ENCODE measurements at places on chromosomes 5 and 9. TPM values are rescaled to one million over a fixed set of nuclear protein-coding genes. Genes with fewer than 3 reads are reported as not detected.

DNA sequence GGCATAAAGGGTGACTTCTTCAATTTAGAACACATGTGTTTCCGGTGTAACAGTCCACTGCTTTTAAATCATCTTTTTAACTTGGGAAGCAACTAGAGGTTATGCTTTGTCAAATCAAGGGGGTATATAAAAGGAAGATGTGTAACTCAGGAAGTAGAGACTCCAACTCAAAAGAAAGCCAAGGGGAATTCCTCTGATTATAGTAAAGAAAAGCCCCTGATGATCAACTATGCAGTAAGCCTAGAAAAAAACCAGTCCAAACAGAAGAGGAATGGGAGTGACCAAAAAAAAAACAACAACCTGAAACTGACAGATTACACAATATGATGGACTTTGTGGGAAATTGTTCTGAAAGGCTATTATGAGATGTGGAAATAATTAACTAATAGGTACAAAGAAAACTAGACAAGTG lies 90.3 kb downstream of the AK8 start:
- no peak for DNase-seq

DNA sequence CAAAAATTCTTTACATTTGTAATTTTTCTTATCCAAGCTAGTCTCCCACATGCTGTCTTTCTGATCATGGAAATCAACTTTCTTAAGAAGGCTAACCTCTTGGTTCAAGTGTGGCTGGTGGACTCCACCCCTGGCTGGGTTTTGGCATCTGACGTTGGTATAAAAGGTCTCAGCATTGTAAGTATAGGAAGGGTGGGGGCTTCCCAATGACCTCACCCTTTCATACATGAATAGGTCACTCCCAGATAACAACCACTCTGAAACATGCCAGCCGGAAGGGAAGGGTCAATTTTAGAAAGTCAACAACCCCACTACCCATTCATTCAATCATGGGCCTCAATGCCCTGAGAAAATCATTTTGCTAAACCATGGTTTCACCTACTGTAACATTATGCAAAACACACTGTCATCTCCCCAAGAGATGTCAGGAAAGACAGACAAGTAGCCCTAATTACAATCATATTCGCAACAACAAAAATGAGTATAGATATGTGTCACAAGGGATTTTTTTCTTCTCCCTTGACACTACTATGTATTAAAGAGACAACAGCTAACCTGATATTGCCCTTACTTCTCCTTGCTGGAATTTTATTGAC lies 31.9 kb upstream of the PCSK5 start:
- no peak for DNase-seq

GRCh38 chr5:152676196-152676595 lies 271.1 kb upstream of the NMUR2 start:
- DNase-seq = no peak

GRCh38 chr5:77806213-77806843 lies 30.2 kb upstream of the TBCA start:
- no peak for DNase-seq

- no peak for DNase-seq
These were observed 8.5 kb downstream of the FBP1 start for GRCh38 chr9:94630833-94631232.

DNA sequence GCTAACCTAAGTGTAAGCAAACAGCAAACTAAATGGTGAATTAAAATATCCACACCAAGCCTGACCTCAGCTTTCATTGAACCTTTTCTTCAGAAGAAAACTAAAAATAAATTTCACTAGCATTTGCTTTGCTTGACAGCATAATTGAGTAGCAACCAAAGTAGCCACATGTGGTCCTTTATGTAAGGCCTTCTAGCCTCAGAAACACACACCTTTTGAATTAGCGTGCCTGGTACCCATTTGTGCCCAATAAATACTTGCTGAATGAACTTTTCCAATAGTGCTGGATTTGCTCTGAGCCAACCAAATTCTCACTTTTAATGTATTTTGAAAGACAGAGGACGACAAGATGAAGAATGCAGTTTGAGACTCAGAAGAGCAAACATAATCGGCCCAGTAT lies 2.1 kb upstream of the NIPBL start:
- no peak for DNase-seq

DNA sequence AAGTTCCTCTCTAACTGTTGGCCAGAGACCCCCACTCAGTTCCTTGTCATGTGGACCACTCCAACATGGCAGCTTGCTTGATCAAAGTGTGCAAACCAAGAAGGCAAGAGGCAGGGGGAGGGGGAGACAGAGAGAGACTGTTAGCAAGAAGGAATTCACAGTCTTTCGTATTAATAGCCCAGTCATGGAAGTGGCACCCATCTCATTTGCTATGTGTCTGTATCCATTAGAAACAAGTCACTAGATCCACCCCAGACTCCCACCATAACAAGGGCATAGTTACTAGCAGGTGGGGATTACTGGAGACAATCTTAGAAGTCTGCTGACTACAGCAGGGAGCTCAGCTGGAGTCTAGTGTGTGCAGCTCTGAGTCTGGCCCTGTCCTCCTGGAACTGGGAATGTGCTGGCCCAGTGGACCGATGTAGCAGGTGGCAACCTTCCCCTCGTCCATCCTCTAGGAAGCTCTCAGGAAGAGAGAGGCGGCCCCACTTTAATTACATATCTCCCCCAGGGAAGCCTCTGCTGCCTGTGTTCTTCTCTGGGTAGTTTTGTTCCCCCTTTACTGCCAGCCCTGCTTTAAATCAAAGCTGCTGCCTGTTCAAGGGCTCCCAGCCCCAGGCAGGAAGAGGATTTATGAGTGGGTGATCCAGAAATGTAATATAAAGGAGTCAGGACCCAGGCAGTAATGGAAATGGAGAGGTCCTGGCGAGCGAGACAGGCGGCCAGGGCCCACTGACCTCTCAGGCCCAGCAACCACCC lies 47.8 kb upstream of the ALDH1B1 start:
- no peak for DNase-seq

GRCh38 chr5:168756453-168757391 lies 177.6 kb upstream of the PANK3 start:
- DNase-seq = no peak

GRCh38 chr5:137195483-137195882 lies 303.6 kb downstream of the SPOCK1 start:
- DNase-seq = no peak

- no peak for DNase-seq
These were observed 60.0 kb downstream of the PRRC1 start for GRCh38 chr5:127577458-127577857.

GRCh38 chr5:127072861-127073846 lies at the start of gene C5orf63:
C5orf63 (minus strand) TSS chr5:127073502; CDS start chr5:127058995, 14,507 bp downstream.
- no peak for DNase-seq

- DNase-seq = no peak
These were observed 758.8 kb downstream of the NR2F1-AS1 start for GRCh38 chr5:92822183-92822582.

DNA sequence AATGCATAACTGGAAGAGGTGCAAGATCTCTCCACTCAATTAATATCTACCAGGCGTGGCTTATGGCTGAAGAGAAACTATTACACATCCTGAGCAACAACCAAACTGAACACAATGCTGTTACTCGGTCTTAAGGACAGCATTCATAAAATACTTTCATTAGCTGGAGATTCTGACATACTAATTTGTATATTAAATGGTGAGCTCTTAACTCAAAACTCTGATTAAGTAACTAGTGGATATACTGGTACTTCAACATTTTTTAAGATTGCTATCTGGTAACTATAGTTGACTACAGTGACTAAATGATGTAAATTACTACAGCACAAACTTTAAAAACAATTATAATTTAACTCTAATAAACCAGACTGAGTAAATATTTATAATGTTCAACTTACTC lies 15.8 kb downstream of the ZDHHC21 start:
- no peak for DNase-seq

GRCh38 chr5:84885485-84886258 lies 501.0 kb upstream of the EDIL3 start:
- DNase-seq = no peak

DNA sequence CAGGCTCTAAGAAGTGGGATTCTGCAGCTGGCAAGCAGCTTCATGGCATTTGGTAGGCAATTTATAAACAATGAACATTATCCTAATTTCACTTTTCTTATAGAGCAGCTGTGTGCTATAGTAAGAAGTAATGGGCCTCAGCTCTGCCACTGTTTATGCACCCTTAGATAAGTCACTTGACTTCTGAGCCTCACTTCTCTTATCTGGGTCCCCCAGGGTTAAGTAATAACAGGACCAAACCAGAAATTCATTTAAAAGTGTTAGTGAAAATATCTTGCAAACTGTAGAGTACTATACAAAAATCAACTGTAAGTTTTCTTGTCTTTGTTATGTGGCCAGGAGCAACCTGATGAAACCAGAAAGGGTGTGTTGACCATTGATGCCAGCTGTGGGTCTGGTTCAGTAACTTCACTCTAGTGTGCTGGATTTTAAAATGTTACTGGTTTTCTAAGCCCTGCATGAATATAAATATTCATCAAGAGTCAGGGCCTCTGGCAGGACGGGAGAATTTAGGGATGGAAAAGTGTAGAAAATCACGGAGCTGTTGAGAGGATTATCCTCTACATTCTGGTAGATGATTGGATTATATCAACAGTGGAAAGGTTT lies 24.2 kb downstream of the TNFAIP8 start:
- DNase-seq = no peak

GRCh38 chr5:141514330-141515133 lies 25.7 kb downstream of the PCDHGC5 start:
- DNase-seq = no peak

GRCh38 chr9:13661014-13661413 lies 381.5 kb upstream of the MPDZ start:
- DNase-seq = no peak

DNA sequence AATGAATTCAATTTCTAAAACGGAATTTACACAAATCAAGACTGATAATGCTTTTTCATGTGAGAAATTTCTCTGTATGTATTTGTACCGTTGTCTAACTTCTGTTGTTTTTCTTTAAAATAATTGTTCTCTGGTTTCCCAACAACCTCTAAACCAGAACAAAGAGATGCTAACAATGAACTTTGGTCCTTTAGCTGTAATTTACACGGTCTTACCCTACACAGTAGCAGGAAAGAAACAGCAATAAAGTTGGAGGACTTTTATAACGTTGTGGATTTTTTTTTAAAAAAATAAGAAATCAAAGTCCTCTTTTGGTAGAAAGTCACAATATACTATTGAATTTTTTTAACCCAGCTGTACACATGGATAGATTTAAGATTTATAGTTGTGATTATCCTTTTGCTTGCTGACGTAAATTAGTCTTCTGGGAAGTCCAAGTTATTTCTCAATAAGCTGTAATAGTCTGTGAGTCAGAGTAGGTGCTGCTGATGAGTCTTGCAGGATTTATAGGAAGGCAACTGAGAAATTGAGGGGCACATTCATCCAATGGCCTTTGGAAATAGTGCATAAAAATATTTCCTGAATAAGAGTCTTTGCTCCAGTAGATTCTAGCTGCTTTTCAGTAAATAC lies 76.8 kb upstream of the PCSK1 start:
- DNase-seq = no peak

DNA sequence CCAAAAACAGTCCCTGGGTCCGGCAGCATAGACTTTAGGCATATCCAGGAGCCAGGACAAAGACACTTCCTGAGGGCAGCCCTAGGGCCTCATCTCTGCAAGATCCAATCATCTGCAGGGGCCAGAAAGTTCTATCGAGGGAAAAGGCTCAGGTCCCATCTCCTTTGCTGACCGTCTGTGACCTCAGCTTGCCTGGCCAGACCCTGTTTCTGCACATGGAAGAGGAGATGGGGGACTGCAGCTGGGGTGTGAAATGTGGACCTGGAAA lies 51.0 kb upstream of the FCN1 start:
- no peak for DNase-seq

- no peak for DNase-seq
These were observed 646.5 kb upstream of the GRAMD2B start for GRCh38 chr5:125776656-125777139.

- no peak for DNase-seq
These were observed 15.7 kb downstream of the CDC14B start for GRCh38 chr9:96604004-96604319.

The STING1 gene
- 26.4 TPM for polyA plus RNA-seq

The SPTAN1 gene
- 247 TPM for polyA plus RNA-seq

The TMEM215 gene
- polyA plus RNA-seq = 0.54 TPM

The GRHPR gene
- polyA plus RNA-seq = 124 TPM

The PRSS3 gene
- polyA plus RNA-seq = not detected

The RGS7BP gene
- 8.9 TPM for polyA plus RNA-seq

The SPATA31A3 gene
- polyA plus RNA-seq = not detected

The TMEM174 gene
- polyA plus RNA-seq = not detected

The TRPM3 gene
- 0.19 TPM for polyA plus RNA-seq

The CFAP77 gene
- polyA plus RNA-seq = not detected

The SPINK14 gene
- polyA plus RNA-seq = not detected

Data from forelimb muscle (tissue), 1 donor.